ENCODE measurements at places on chromosomes 2 and 18. TPM values are rescaled to one million over a fixed set of nuclear protein-coding genes. Genes with fewer than 3 reads are reported as not detected.

The PAX8 gene
- not detected for total RNA-seq

The DSG1 gene
- total RNA-seq = not detected

The COX5B gene
- total RNA-seq = 295 TPM

The PPP1R1C gene
- total RNA-seq = 0.34 TPM

The ADGRF3 gene
- total RNA-seq = under 0.01 TPM

The VAMP5 gene
- 11.0 TPM for total RNA-seq

The RUFY4 gene
- total RNA-seq = not detected

The DUSP2 gene
- total RNA-seq = 1.0 TPM

The ITPRIPL1 gene
- 12.0 TPM for total RNA-seq

The ABCB11 gene
- total RNA-seq = not detected

The CNTNAP5 gene
- total RNA-seq = not detected

The CDCA7 gene
- 7.3 TPM for total RNA-seq

The HOXD12 gene
- not detected for total RNA-seq

The WDR35 gene
- 29.5 TPM for total RNA-seq

The IRS1 gene
- 16.7 TPM for total RNA-seq

The BOLL gene
- total RNA-seq = not detected

The UBE2E3 gene
- total RNA-seq = 34.3 TPM

The LINC00305 gene
- total RNA-seq = not detected

Measured in melanocyte of skin (primary cell).